Mesothelial cell of epicardium (in vitro differentiated cells): ENCODE measurements at places on chromosomes 5 and 9. TPM values are rescaled to one million over a fixed set of nuclear protein-coding genes. Genes with fewer than 3 reads are reported as not detected.

- no peak overlapping the region for H3K27ac ChIP-seq
- peaks cover 16% of the 10 kb centered on the region for H3K36me3 ChIP-seq
- no peak overlapping the region for H3K4me3 ChIP-seq
These were observed 43.5 kb downstream of the SCAI start for GRCh38 chr9:125099816-125100215.

DNA sequence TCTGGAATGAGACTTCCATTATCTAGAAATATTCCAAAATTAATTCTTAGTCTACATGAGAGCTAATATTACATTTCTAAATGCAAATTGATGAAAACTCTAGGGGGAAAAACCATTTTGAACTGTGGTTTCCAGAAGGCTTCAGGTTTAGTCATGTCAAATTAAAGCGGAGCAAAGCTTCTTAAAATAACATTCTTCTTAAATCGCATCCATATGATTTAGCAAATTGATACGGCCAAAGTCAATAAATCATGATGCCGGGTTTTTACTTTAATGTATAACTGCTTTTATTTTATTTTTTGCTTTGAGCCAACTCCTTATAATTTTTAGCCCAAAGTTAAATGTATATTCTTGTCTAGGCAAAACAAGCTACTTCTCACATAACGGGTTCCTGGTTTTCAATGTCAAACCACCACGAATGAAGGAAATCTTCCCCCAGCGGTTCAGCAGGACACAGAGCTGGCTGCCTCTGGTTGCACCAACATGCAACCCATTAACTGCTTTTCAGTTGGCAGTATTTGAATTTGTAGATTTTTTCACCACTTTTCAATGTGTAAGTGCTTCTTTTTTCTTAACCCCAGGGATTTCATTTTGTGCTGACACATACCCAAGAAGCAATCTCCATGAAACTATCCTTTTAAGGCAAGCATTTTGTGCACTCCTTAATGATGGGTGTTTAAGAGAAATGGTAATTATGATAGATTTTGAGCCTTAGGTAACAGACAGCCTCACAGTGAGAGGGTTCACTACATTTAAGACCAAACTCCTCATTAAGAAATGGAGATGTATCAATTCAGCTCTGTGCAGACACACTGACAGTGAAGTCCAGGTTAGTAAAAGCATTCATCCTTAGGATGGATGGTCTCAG is 35.5 kb downstream of the EFNA5 start:
- H3K27ac ChIP-seq: peak overlapping the region; percentile 40
- H3K4me3 ChIP-seq: no peak overlapping the region

GRCh38 chr5:16656561-16657191 is 39.9 kb upstream of the RETREG1 start:
- no peak overlapping the region for H3K4me3 ChIP-seq
- no peak overlapping the region for H3K27ac ChIP-seq
- no peak for DNase-seq
- peaks cover 3% of the 10 kb centered on the region for H3K4me1 ChIP-seq
- peaks cover 2% of the 10 kb centered on the region for H3K27me3 ChIP-seq

GRCh38 chr5:72093217-72093616 is 14.1 kb upstream of the MAP1B start:
- H3K4me3 ChIP-seq: no peak overlapping the region
- peaks cover 3% of the 10 kb centered on the region for H3K27me3 ChIP-seq
- no peaks in the 10 kb centered on the region for H3K36me3 ChIP-seq

DNA sequence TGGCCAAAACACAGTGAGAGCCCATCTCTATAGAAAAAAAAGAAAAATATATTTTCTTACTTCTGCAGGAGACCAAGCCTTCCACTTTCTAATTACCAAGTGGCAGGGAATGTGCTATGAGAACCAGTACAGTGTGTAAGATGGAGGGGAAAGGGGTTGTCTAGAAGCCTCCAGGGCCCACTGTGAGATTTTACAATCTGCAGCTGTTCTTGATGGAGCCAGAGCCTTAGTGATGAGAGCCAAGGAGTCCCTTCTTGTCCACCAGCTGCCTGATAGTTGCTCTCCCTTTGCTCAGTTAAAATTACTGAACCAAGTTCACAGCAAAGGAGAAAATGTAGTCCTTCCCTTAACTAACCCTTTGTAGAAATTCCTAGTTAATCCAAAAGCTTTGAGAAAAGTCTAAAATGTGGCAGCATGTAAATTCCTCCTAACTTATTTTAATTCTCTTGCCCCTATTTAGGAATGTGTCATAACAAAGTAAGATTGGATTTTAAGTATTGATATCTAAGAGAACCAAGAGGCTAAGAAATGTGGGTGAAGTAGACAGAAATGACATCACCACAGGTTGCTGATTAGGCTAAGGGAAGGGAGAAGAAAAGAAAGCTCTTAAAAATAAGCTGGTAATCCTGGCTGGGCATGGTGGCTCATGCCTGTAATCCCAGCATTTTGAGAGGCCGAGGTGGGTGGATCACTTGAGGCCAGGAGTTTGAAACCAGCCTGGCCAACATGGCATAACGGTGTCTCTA is 19.3 kb downstream of the SRP19 start:
- H3K27me3 ChIP-seq: no peaks in the 10 kb centered on the region
- H3K4me1 ChIP-seq: no peaks in the 10 kb centered on the region
- H3K4me3 ChIP-seq: no peak overlapping the region
- DNase-seq: no peak

- peaks cover 2% of the 10 kb centered on the region for H3K4me1 ChIP-seq
- no peak for DNase-seq
- H3K4me3 ChIP-seq: no peak overlapping the region
- H3K27me3 ChIP-seq: no peaks in the 10 kb centered on the region
These were observed 274.9 kb downstream of the GADD45G start for GRCh38 chr9:89879701-89880100.

DNA sequence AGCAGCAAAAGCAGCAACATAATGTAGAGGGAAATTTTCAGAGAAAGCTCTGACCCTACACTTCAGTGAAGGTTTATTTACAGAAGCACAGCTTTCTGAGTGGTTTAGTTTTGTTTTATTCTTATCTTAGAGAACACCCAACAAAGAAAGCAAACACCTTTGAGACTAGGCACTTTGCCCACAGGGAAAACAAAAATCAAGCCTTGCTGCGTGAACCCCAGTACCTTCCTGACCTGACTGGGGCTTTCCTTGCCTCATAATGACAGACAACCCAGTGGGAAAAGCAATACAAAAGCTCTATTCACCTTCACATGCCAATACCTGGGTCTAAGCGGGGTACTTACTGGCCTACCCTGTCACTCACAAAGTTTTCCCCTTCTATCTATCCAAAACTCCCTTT is 189.8 kb downstream of the HINT1 start:
- H3K27ac ChIP-seq: no peak overlapping the region
- no peaks in the 10 kb centered on the region for H3K36me3 ChIP-seq
- H3K4me1 ChIP-seq: peaks cover 8% of the 10 kb centered on the region
- DNase-seq: no peak

- peaks cover 7% of the 10 kb centered on the region for H3K4me1 ChIP-seq
- peaks cover 23% of the 10 kb centered on the region for H3K36me3 ChIP-seq
- H3K27ac ChIP-seq: no peak overlapping the region
- no peak overlapping the region for H3K4me3 ChIP-seq
- H3K27me3 ChIP-seq: no peaks in the 10 kb centered on the region
These were observed 11.6 kb downstream of the NIPSNAP3B start for GRCh38 chr9:104775574-104775936.

GRCh38 chr5:165609871-165610270 is 2104.5 kb downstream of the MAT2B start:
- H3K4me1 ChIP-seq: peaks cover 12% of the 10 kb centered on the region
- DNase-seq: no peak
- no peak overlapping the region for H3K4me3 ChIP-seq

- no peaks in the 10 kb centered on the region for H3K27me3 ChIP-seq
- H3K36me3 ChIP-seq: peaks cover 4% of the 10 kb centered on the region
- H3K4me1 ChIP-seq: no peaks in the 10 kb centered on the region
- no peak overlapping the region for H3K27ac ChIP-seq
- DNase-seq: no peak
- no peak overlapping the region for H3K4me3 ChIP-seq
These were observed 119.5 kb upstream of the CTNND2 start for GRCh38 chr5:12023614-12024241.

GRCh38 chr5:107597247-107597646 is 73.5 kb downstream of the EFNA5 start:
- H3K4me1 ChIP-seq: peaks cover 35% of the 10 kb centered on the region
- H3K4me3 ChIP-seq: no peak overlapping the region
- H3K36me3 ChIP-seq: no peaks in the 10 kb centered on the region

- H3K27me3 ChIP-seq: no peaks in the 10 kb centered on the region
- H3K36me3 ChIP-seq: peaks cover 24% of the 10 kb centered on the region
- H3K27ac ChIP-seq: no peak overlapping the region
- H3K4me3 ChIP-seq: no peak overlapping the region
- no peaks in the 10 kb centered on the region for H3K4me1 ChIP-seq
- DNase-seq: no peak
These were observed 47.8 kb downstream of the PLEKHG4B start for GRCh38 chr5:139579-140442.

- H3K27me3 ChIP-seq: no peaks in the 10 kb centered on the region
- H3K4me3 ChIP-seq: no peak overlapping the region
- peaks cover 10% of the 10 kb centered on the region for H3K4me1 ChIP-seq
- no peak for DNase-seq
- H3K36me3 ChIP-seq: peaks cover 3% of the 10 kb centered on the region
These were observed 728.2 kb downstream of the BRINP1 start for GRCh38 chr9:118640836-118641560.

- H3K36me3 ChIP-seq: no peaks in the 10 kb centered on the region
- no peak overlapping the region for H3K4me3 ChIP-seq
- peaks cover 11% of the 10 kb centered on the region for H3K4me1 ChIP-seq
- no peak for DNase-seq
- no peaks in the 10 kb centered on the region for H3K27me3 ChIP-seq
- H3K27ac ChIP-seq: no peak overlapping the region
These were observed 48.0 kb downstream of the IPO11 start for GRCh38 chr5:62460578-62460983.

DNA sequence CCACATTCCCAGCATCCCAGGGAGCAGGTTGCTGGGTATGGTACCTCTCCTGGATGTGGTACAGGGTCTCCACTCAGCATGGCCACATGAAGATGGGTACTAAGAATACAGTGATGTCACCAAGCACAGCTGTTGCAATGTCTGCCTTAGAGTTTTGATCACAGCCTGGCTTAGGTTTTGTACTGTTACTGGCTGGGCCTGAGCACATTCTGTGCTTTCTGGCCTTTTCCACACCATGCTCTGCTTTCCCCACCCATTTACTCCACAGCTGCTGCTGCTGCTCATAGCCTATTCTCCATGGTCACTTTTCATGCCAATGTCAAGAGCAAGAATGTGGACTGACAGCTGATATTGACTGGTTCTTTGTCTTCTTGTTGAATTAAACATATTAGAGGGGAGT is 481.9 kb downstream of the ARHGEF28 start:
- H3K36me3 ChIP-seq: no peaks in the 10 kb centered on the region
- peaks cover 33% of the 10 kb centered on the region for H3K4me1 ChIP-seq
- DNase-seq: no peak
- H3K27me3 ChIP-seq: no peaks in the 10 kb centered on the region

- H3K36me3 ChIP-seq: peaks cover 37% of the 10 kb centered on the region
- H3K4me1 ChIP-seq: peaks cover under 1% of the 10 kb centered on the region
- H3K4me3 ChIP-seq: no peak overlapping the region
- DNase-seq: no peak
- no peak overlapping the region for H3K27ac ChIP-seq
These were observed 77.7 kb upstream of the GNA14 start for GRCh38 chr9:77725820-77726219.

GRCh38 chr5:109707531-109707930 is 17.8 kb downstream of the MAN2A1 start:
- no peak overlapping the region for H3K4me3 ChIP-seq
- H3K27ac ChIP-seq: no peak overlapping the region
- H3K27me3 ChIP-seq: no peaks in the 10 kb centered on the region

DNA sequence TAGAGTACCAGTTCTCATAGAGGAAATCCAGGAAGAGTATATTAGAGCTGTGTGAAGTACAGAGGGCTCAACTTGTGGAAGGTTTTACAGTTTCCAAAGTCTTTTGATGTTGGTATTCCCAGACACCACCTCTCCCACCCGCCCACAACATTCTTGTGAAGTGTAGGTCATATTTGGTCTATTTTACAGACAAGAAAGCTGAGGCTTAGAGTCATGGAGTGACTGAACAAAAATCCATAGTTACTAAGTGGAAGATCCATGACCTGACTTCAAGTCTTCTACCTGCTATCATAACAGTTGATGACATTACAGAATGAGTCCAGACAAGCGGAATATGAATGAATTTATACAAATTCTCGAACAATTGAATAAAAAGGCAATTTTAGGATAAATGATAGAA is 187.1 kb upstream of the RPS23 start:
- no peak for DNase-seq
- no peak overlapping the region for H3K27ac ChIP-seq
- H3K4me1 ChIP-seq: peaks cover 5% of the 10 kb centered on the region
- H3K4me3 ChIP-seq: no peak overlapping the region
- H3K27me3 ChIP-seq: no peaks in the 10 kb centered on the region

- peak overlapping the region; percentile 99 for H3K4me3 ChIP-seq
- no peaks in the 10 kb centered on the region for H3K36me3 ChIP-seq
- no peaks in the 10 kb centered on the region for H3K27me3 ChIP-seq
- peaks cover 39% of the 10 kb centered on the region for H3K4me1 ChIP-seq
- H3K27ac ChIP-seq: peak overlapping the region; percentile 100
These were observed 1.0 kb upstream of the TSC1 start for GRCh38 chr9:132945186-132946130.

DNA sequence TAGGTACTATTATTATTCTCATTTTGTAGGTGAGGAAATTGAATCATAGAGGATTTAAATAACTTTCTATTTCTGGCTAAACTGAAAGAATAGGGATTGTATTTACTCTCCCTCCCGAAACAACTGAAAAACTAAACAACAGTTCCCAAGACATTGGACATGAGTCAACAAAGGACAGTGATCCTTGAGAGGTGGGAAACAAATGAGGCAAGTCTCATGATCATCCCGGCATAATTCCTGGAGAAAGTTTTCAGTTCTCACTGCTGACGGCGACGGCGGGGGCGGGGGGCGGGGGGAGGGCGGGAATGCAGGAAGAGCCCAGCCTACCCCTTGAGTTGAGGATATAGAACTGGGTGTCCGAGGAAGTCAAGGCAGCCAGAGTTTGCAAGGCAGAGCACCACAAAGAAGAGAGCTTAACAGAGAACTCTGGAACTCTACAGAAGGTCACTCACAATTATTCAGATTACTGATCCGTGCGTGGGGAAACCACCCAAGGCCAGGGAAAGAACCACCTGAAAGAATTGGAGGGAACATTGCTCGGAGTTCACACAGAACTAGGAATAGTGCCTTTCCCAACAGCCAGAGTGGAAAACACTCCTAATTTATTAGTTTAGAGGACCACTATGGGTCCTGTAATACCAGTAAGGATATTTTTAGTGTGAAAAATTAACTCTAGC is 27.4 kb upstream of the WHRN start:
- H3K4me1 ChIP-seq: peaks cover 2% of the 10 kb centered on the region
- DNase-seq: no peak
- no peak overlapping the region for H3K4me3 ChIP-seq
- H3K27ac ChIP-seq: no peak overlapping the region
- no peaks in the 10 kb centered on the region for H3K36me3 ChIP-seq
- H3K27me3 ChIP-seq: no peaks in the 10 kb centered on the region

PPP3R2 gene
- 0.34 to 0.38 TPM (median 0.34 TPM) in 3 replicates for total RNA-seq

GCNT4 gene
- total RNA-seq: 1.7 to 1.9 TPM (median 1.8 TPM) in 3 replicates

C9 gene
- not detected in 3 replicates for total RNA-seq

C5orf58 gene
- not detected in 3 replicates for total RNA-seq

IGFBPL1 gene
- total RNA-seq: 0.27 to 0.34 TPM in 2 of 3 replicates, not detected in the other

GRM6 gene
- not detected in 3 replicates for total RNA-seq

PCDHA1 gene
- not detected in 3 replicates for total RNA-seq

GPR150 gene
- total RNA-seq: not detected in 3 replicates

IFNB1 gene
- not detected in 3 replicates for total RNA-seq

NME5 gene
- total RNA-seq: 2.4 to 3.4 TPM (median 2.7 TPM) in 3 replicates

FOXD4L5 gene
- 0.16 to 0.29 TPM (median 0.22 TPM) in 3 replicates for total RNA-seq

ANKRD31 gene
- total RNA-seq: 1.1 to 1.4 TPM (median 1.3 TPM) in 3 replicates
